ENCODE measurements at places on chromosomes 1 and 21. TPM values are rescaled to one million over a fixed set of nuclear protein-coding genes. Genes with fewer than 3 reads are reported as not detected.

DPT gene
- 2.6 TPM for total RNA-seq

EDN2 gene
- total RNA-seq: 2.9 TPM

DNA sequence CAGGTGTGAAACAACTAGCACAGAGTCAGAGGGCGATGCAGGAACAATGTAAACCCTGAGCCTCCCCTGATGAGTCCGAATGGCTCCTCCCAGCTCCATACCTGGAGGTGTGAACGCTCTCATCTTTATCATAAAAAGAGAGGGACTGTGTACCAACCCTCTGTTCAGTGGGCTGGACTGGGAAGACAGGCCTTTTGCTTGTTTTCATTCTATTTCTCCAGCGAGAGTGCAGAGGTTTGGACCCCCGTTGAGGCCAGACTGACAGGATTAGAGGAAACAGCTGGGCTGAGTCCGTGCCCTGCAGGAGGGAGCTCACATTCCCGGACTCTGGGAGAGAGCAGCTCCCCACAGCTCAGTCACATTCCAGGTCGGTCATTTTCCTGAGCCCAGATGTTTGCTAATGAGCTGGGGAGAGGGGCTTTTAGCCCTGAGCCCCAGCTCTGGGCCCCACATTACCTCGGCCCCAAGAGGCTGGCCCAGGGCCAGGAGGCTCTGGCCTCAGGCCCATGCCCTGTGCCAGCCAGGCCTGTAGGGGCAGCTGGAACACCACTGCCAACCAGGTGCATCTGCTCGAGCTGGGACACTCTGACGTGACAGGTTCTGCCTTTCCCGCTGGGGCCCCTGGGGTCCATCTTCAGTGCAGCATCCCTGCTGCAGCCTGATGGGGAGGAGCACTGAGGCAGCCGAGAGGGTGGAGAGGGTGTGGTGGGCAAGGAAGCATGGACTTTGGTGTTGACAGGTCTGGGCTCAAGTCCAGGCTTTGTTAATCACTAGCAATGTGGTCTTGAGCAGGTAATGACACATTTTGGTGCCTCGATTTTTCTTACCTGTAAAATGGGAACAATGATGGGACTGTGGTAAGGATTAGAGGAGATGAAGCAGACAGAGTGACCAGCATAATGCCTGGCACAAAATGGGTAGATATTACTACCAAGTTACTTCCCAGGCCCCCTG lies 3.5 kb upstream of the NBL1 start:
- H3K27ac ChIP-seq: no peak overlapping the region
- DNase-seq: peak; percentile 58
- no peaks in the 10 kb centered on the region for H3K4me1 ChIP-seq
- no peaks in the 10 kb centered on the region for H3K27me3 ChIP-seq
- no peak overlapping the region for H3K4me3 ChIP-seq

DNA sequence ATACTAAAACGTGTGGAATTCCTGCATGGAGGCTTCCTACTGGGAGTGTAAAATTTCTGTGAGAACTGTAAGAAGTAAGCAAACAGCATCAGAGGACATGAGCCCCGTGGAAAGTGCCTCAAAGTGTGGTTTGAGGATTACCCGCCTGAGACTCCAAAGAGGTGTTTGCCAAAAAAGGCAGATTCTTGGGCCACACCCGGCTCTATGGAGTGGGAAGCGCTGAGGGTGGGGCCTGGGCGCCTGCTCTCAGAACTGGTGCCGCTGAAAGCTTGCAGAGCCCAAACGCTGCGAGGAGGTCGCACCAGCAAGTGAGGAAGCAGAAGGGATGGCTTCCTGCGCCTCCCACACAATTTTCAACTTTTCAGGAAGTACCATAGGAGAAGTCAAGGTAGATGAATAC lies 43.0 kb upstream of the PSEN2 start:
- H3K27me3 ChIP-seq: no peaks in the 10 kb centered on the region
- no peaks in the 10 kb centered on the region for H3K4me1 ChIP-seq
- H3K4me3 ChIP-seq: no peak overlapping the region
- DNase-seq: no peak

TCHHL1 gene
- not detected for total RNA-seq

- H3K27ac ChIP-seq: peak overlapping the region; percentile 29
- no peaks in the 10 kb centered on the region for H3K4me1 ChIP-seq
- H3K4me3 ChIP-seq: no peak overlapping the region
- H3K27me3 ChIP-seq: no peaks in the 10 kb centered on the region
Measured at GRCh38 chr1:164709126-164709525, 150.1 kb downstream of the PBX1 start.

DNA sequence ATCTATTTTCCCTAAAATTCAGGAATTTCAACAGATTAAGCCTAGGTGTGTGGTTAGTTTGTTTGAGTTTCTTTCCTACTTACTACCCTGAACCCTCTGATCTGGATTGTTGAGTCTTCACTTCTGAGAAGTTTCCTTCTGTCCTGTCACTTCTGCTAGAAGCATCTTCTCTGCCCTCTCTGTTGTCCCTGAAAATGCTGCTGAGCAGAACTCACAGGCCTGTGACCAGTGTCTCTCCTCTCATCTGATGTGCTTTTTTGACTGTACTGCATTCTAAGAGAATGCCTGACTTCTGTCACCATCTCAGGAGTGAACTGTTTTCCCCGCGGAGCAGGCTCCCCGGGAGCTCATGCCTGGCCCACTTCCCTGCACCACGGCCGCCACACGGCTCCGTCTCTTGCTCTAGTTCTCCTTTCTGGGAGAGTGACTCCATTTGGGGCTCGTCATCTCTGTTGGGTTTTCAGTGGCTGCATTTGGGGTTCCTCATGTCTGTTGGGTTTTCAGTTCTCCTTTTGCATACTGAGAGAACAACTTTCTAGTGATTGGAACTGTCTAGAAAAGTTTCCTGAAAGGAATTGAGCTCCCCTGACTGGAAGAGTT lies 77.9 kb downstream of the POFUT2 start:
- H3K27ac ChIP-seq: no peak overlapping the region
- DNase-seq: no peak
- no peaks in the 10 kb centered on the region for H3K4me1 ChIP-seq
- no peaks in the 10 kb centered on the region for H3K36me3 ChIP-seq

DNA sequence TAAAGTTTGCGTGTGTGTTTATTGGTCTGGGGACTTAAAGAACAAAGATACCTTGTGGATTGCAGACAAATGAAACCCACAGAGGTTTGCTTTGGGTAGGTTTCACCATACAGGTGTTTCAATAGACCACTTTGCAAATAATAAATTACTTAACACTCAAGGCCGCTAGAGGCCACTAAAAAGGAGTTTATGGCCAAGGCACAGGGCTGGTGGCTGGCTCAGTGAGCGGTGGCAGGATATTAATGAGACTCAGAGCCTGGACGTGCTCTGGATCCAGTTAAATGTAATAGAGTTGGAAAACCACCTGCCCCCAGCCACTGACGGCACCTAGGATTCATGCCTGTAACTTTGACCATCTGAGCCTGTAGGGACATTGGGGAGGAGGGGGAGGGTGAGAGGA lies 44.5 kb downstream of the LRRC38 start:
- no peaks in the 10 kb centered on the region for H3K27me3 ChIP-seq
- peak; percentile 48 for DNase-seq
- H3K36me3 ChIP-seq: no peaks in the 10 kb centered on the region
- H3K4me1 ChIP-seq: no peaks in the 10 kb centered on the region

Measured in kidney (tissue), 22 donors.